ENCODE measurements at places on chromosomes 3 and 15.

- DNase-seq, result no peak
These were observed 25.2 kb downstream of the TMEM202 start for GRCh38 chr15:72423256-72423655.

GRCh38 chr3:196712514-196713413 is 587 bp downstream of the PIGX start:
- peak; percentile 71 for DNase-seq

- no peak for DNase-seq
These were observed 86.0 kb upstream of the MFGE8 start for GRCh38 chr15:88998980-88999713.

GRCh38 chr3:50562861-50563260 is 4.7 kb downstream of the C3orf18 start:
- DNase-seq, result no peak

- no peak for DNase-seq
These were observed 14.1 kb downstream of the MRPS22 start for GRCh38 chr3:139357899-139358298.

DNA sequence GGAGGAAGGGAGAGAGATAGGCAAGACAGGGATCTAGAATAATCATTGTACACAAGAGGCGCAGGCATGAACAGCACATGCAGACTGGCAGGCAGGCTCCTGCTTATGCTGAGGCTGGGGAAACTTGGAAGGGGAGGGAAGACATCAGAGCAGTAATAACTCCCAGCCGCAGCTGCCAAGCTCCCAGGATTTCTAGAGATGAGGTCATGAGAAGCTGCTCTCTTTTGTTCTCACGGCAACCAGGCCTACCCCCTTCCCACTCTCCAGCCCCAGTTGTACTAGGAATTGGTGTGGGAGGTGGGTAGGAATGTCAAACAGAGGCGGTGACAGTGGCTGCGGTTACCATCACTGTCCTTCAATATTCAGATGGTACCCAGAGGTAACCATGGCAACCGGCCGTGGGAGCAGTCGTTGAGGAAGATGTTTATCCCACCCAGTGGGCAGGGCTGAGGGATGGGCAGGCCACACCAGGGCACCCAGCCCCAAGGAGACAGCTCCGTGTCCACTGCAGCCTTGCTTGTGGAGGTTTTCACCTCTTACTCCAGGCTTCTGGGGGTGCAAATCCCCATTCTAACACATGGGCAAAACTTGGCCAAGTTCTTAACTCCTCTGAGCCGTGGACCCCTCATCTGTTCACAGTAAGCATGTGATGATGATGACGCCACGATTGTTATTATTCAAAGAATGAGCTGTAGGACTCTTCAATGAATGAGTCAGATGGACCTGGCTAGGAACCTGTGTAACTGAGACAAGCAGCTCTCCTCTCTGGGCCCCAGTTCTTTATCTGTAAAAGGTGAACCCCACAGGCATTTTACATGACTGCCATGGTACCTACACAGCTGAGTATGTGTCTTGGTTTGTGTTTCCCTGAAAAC is 360.8 kb upstream of the PROK2 start:
- DNase-seq, result no peak

- peak; percentile 16 for DNase-seq
These were observed 40.1 kb downstream of the OXSR1 start for GRCh38 chr3:38205472-38205805.

DNA sequence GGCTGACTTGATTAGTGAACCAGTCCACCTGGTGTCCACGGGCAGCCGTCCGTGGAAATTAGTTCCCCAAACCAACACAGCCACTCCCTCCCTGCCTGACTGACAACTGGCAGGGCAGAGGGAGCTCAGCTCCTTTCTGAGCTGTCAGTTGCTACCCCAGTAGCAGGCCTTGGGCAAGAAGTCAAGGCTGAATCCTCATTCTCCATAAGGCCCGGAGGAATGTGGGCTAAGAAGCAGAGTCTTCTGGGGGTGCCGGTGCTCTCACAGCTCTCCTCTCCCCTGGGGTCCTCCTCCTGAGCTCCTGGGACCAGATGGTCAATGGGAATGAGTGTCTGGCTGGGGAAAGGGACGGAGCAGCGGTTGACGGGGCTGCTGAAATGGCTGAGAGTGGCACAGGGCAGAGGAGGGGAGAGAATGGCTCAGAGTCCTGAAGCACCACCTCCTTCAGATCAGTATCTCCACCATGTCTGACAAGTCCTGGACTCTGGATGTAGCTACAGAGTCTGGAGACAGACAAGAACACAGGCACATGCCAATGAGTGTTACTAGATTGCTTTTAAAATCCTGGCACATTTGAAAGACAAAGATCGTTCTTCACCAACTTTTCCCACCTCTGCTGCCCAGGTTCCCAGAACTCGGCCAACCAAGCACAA is 16.9 kb downstream of the AMOTL2 start:
- DNase-seq, result no peak

DNA sequence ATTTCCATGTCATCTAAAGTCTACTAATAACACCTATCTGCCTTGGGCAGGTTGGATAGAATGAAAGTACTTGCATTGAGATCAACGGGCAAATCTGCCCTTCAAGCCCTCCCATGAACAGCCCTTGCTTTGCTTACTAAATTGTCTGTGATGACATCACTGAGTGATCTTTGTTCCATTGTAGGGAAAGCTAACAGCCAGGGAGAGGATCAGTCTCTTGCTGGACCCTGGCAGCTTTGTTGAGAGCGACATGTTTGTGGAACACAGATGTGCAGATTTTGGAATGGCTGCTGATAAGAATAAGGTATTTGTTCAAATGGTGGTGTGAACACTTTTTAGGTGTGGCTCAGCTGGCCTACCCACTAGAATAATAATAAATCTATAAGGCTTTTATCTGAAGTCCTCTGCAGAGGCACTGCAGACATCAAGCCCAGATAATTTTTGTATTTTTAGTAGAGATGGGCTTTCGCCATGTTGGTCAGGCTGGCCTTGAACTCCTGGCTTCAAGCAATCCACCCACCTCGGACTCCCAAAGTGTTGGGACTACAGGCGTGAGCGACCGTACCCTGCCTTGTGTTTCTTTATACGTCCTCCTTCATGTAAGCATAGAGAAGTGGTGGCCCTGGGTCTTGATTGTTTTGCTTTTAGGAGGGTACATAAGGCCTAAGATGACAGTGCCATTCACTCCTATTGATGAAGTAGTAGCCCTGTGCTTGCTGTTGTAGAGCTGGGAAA is 5.7 kb downstream of the PCCB start:
- DNase-seq, result no peak

- no peak for DNase-seq
These were observed 310.3 kb downstream of the CHST2 start for GRCh38 chr3:143429628-143430514.

GRCh38 chr3:197029511-197030167 is at the start of gene MELTF:
TSS of gene MELTF (minus strand) at chr3:197029817. CDS start at chr3:197029702, 115 bp downstream.
- DNase-seq, result peak; percentile 71

- DNase-seq, result no peak
These were observed 190.9 kb downstream of the RPLP1 start for GRCh38 chr15:69643476-69643875.

DNA sequence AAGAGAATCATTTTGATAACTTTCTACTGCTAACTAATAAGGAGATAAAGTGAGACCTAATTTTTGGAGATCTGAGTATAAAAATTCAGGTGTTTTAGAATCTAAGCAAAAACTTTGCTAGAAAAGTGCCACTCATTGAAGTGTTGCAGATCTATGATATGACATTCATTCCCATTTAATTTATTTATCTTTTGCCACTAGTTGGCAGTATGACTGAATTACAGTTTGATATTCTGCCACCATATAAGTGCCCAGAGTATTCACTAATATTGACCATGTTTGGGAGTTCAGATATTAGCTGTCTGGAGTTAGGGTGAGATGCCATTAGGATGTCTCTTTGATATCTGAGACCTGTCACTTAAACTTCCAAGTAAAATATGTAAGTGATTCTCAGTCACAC is 251.3 kb upstream of the GBE1 start:
- no peak for DNase-seq

Measured in activated T-helper 1 cell treated with anti-CD3 and anti-CD28 coated beads, Interleukin-12 subunit alpha, Interleukin-12 subunit beta, Interleukin-2, Interleukin-4 antibody, amounts not matched to agents 30 ng/mL and 10 ng/mL and 1 ng/mL, durations not matched to agents 14 hours and 24 hours and 36 hours (primary cell).